ENCODE measurements at places on chromosomes 4 and X. TPM values are rescaled to one million over a fixed set of nuclear protein-coding genes. Genes with fewer than 3 reads are reported as not detected.

- no peaks in the 10 kb centered on the region for H3K36me3 ChIP-seq
- peaks cover 16% of the 10 kb centered on the region for H3K4me1 ChIP-seq
- H3K4me3 ChIP-seq, result peak overlapping the region; percentile 69
- DNase-seq, result no peak
- no peak overlapping the region for H3K27ac ChIP-seq
Measured at GRCh38 chr4:48483777-48484493, 792 bp downstream of the SLC10A4 start.

DNA sequence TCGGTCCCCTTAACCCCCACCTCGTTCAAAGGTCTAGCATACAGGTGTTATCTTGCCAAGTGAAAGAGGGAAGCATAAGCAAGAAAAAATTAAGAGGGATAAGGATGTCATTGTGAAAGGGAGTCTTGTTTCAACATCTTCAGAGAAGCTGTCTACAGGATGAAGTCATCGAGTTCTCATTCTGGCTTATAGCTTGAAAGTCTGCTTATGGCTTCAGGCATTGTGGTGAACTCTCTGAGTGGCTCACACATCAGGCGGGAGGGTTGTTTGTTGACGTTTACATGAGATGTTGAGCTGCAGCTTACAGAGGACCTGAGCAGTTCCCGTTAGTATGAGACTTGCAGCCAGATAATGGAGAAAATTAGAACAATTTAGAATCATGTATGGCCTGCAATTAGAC, 16.6 kb downstream of the MAGEA9B start:
- no peak overlapping the region for H3K4me3 ChIP-seq
- no peak overlapping the region for H3K27ac ChIP-seq
- DNase-seq, result no peak
- peaks cover 14% of the 10 kb centered on the region for H3K4me1 ChIP-seq
- no peaks in the 10 kb centered on the region for H3K27me3 ChIP-seq

DNA sequence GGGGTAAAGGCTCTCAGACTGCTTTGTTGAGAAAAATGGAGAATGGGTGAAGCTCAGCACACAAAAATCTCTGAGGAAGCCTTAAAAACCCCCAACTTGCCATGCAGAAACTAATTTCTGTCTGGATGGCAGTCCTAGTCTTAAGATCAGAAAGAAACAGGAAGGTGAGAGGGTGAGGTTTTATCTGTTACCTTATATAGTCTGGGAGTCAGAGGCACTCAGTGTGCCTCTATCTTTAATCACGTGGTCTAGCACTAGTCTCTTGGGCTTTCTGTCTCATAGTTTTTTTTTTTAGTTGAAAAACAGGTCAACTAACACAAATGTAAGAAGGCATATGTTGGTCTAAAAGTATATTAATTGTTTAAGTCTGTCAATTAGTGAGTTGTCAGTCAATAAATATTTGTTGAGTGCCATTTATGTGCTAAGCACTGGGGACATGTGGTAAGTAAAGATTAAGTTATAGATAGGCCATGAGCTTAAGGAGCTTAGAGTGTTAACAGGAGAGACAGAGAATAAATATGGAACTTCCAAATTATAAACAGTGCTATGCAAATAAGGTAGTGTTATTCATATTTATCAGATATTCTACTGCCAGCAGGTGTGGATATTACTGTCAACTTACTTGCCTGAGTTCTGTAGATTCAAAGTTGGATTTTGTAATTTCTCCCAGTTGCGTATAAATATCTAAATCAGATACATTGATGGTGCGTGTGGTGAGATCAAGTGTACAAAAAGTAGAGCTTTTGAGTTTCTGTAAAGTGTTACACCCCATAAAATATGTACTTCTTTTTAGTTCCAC, 7.0 kb downstream of the CYBB start:
- no peak overlapping the region for H3K4me3 ChIP-seq
- H3K27ac ChIP-seq, result no peak overlapping the region
- no peak for DNase-seq
- no peaks in the 10 kb centered on the region for H3K4me1 ChIP-seq

GRCh38 chr4:173191623-173192041, 23.0 kb downstream of the GALNT7 start:
- no peak for DNase-seq
- peaks cover 32% of the 10 kb centered on the region for H3K4me1 ChIP-seq
- H3K4me3 ChIP-seq, result no peak overlapping the region

- H3K4me1 ChIP-seq, result peaks cover 65% of the 10 kb centered on the region
- no peak for DNase-seq
- peak overlapping the region; percentile 6 for H3K4me3 ChIP-seq
- H3K27ac ChIP-seq, result peak overlapping the region; percentile 93
- no peaks in the 10 kb centered on the region for H3K27me3 ChIP-seq
Measured at GRCh38 chr4:185358959-185359358, 36.8 kb downstream of the LRP2BP start.

DNA sequence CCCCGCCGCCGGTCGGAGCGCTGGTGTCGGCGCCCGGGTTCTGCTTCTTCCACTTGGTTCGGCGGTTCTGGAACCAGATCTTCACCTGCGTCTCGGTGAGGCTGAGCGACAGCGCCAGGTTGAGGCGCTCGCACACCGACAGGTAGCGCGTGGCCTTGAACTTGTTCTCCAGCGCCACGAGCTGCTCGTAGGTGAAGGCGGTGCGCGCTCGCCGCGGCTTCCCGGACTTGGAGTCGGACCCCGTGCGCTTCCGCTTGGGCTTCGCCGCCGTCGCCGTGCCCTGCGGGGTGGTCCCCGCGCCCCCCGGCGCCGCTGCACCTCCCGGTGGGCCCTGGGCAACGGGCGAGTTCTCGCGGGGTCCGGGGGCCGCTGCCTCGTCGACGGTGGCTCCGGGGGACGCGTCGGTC, 3.1 kb downstream of the NKX1-1 start:
- peaks cover 20% of the 10 kb centered on the region for H3K27me3 ChIP-seq
- no peak overlapping the region for H3K4me3 ChIP-seq
- no peaks in the 10 kb centered on the region for H3K36me3 ChIP-seq
- DNase-seq, result no peak
- H3K27ac ChIP-seq, result no peak overlapping the region

GRCh38 chr4:2469192-2469984, 482 bp downstream of the RNF4 start:
- H3K27ac ChIP-seq, result peak overlapping the region; percentile 89
- peaks cover 14% of the 10 kb centered on the region for H3K4me1 ChIP-seq
- no peaks in the 10 kb centered on the region for H3K27me3 ChIP-seq
- peaks cover 12% of the 10 kb centered on the region for H3K36me3 ChIP-seq
- no peak for DNase-seq
- H3K4me3 ChIP-seq, result peak overlapping the region; percentile 97

The RAB33A gene
- not detected for total RNA-seq

The ALAS2 gene
- total RNA-seq, result 8.5 TPM

The CCDC110 gene
- 0.35 TPM for total RNA-seq
